ENCODE measurements at places on chromosomes 2 and 18.

DNA sequence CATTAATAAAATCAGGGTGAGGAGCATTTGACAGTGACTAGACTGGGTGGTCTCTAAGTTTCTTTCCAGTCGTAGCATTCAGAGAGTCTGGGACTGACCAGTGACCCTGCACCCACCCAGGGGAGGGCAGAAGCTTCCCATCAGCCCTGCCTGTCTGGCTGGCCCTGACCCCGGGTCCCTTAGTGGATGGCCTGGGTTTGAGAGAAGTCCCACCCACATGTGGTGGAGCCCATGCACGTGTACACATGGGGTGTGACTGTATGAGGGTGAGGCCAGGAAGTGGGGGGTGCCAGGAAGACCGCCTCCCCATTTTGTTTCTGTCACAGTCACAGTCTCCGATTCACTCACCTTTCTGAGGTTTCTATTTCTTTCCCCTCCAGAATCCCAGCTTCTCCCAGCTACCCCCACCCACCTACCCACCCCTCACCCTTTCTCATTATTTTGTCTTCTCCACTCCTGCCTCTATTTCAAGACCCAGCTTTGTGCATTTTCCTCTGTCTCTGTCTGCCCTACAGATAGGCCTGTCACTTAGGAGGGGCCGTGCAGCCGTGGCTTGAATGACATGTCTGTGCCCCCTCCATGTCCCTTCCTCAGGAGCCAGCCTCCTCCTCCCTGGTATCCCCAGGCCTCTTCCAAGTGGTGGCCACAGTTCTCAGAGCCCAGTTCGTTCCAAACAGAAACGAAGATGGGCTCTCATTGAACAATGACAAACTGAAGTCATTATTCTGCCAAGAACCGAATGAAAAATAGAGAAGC is 13.6 kb downstream of the CIB4 start:
- H3K27me3 ChIP-seq = no peaks in the 10 kb centered on the region
- no peak overlapping the region for H3K4me3 ChIP-seq
- H3K27ac ChIP-seq = no peak overlapping the region
- no peak for DNase-seq
- no peaks in the 10 kb centered on the region for H3K36me3 ChIP-seq

DNA sequence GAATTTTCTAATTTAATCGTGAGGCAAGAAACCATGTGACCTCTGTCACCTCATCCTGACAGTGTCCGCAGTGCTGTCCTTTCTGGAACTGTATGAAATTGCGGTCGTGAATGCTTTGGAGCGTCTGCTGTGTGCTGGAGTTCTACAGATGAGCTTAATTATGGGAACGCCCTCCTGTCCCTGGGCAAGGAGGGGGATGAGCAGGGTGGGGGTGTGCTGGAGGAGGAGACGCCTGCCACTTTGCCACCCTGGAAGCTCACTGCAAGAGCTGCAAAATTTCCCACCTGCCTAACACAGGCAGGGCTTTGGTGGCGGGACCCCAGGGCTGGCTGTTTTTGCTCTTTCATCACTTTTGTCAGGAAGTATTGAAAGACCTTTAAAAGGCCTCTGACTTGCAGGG is 6.5 kb downstream of the LPIN1 start:
- DNase-seq = no peak
- H3K4me3 ChIP-seq = peak overlapping the region; percentile 76
- H3K27me3 ChIP-seq = no peaks in the 10 kb centered on the region
- H3K36me3 ChIP-seq = peaks cover 8% of the 10 kb centered on the region

GRCh38 chr2:166439078-166439477 is 55.0 kb downstream of the SCN7A start:
- H3K27me3 ChIP-seq = no peaks in the 10 kb centered on the region
- H3K27ac ChIP-seq = no peak overlapping the region
- no peak overlapping the region for H3K4me3 ChIP-seq

DNA sequence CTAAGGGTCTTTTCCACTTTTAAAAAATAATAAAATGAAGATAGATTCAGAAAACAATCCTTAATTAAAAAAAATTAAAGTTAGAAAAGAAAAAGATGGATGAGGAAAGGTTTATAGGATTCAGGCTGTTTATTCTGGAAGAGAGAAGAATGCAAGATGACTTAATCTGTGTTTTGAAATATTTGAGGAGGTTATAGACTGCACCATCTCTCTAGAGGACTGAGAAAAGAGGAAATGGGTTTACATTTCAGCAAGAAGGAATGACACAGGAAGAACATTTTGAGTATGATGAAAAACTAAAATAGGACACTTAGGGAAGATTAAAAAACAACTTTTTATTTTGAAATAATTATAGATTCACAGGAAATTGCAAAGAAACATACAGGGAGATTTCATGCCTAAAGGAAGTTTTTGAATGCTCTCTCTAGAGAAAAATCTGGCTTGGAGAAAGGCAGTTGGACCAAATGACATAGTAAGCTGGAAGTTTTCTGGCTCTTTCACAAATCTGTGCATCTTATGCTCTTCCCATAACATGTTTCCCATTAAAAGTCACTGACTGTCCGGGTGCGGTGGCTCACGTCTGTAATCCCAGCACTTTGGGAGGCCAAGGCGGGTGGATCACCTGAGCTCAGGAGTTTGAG is 75.0 kb downstream of the CERS6 start:
- no peak overlapping the region for H3K27ac ChIP-seq
- no peaks in the 10 kb centered on the region for H3K27me3 ChIP-seq
- H3K4me3 ChIP-seq = no peak overlapping the region
- H3K4me1 ChIP-seq = peaks cover 18% of the 10 kb centered on the region
- H3K36me3 ChIP-seq = peaks cover 6% of the 10 kb centered on the region

DNA sequence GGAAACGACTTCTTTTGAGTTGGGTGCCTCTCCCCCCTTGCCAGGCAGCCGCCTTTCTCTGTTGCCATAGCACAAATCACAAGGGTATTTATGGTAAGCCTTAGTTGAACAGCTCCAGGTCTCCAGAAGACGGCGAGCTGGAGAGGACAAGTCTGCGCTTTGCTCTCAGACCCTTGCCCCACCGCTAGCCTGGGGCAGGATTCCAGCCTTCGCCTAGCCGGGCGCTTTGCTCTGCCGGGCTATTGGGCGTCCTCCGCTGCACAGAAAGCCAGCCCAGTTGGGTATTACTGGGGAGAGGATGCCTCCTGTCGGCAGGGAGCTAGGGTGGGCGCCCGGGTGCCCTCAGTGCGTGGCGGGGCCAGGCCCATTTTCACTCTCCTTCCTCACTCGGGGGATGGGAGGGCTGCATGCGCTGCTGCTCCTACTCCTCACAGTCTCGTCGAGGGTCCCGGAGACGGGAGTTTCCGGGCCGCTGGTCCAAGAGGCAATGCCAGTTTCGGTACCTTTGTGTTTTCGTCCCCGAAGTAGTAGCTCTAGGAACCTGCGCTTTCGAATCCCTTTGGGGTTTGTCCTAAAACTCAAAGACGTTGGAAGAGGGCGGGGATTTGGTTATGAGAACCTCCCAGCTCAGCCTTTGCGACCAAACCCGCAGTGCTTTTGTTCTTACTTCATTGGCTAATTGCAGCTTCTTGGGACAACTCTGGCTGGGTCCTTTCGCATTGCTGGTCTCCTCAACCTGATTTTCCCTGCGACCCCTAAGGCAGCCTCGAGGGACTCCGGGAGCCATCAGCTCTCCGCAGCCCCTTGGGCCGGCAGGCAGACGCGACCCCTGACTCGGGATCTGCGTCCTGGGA is 3.6 kb upstream of the DLX2 start:
- peaks cover 5% of the 10 kb centered on the region for H3K36me3 ChIP-seq
- H3K27me3 ChIP-seq = peaks cover 84% of the 10 kb centered on the region
- H3K27ac ChIP-seq = no peak overlapping the region
- DNase-seq = no peak

- H3K27ac ChIP-seq = peak overlapping the region; percentile 37
- no peaks in the 10 kb centered on the region for H3K36me3 ChIP-seq
- H3K4me3 ChIP-seq = peak overlapping the region; percentile 43
- no peaks in the 10 kb centered on the region for H3K27me3 ChIP-seq
Measured at GRCh38 chr2:102442967-102443828, 20.2 kb downstream of the IL18RAP start.

DNA sequence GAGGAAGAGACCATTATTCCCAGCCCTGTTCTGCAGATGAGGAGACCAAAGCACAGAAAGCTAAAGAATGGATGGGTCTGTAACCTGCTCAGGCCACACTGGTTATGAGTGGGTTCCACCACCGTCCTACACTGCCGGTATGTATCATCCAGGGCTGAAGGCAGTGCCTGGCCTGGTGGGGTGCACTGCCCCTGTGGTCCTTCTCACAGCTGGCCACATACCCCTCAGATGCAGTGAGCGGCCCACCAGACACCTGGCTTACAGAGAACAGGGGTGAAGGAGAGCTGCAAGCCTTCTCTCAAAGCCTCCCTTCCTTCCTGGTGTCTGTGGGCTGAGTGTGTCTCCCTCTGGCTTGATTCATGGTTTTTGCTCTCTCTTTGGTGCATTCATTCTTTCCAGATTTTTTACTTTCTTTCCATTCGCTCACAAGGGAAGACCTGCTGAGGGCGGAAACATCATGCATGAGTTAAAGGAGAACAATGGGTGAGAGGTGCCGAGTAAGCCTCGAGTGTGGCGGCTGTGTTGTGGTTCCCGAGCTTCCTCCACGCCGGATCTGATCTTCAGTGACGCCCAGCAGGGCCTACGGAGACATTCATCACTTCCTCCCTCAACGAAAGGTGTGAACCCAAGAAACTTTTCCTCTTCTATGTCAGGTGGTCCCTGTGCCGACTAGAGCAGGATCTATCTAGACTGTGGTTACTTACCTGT is 62.1 kb upstream of the REL start:
- peaks cover 2% of the 10 kb centered on the region for H3K36me3 ChIP-seq
- H3K4me3 ChIP-seq = peak overlapping the region; percentile 62
- H3K27me3 ChIP-seq = no peaks in the 10 kb centered on the region
- peaks cover 20% of the 10 kb centered on the region for H3K4me1 ChIP-seq
- DNase-seq = peak; percentile 81

- H3K4me1 ChIP-seq = no peaks in the 10 kb centered on the region
- H3K36me3 ChIP-seq = no peaks in the 10 kb centered on the region
- no peaks in the 10 kb centered on the region for H3K27me3 ChIP-seq
- H3K4me3 ChIP-seq = no peak overlapping the region
- no peak for DNase-seq
- H3K27ac ChIP-seq = no peak overlapping the region
Measured at GRCh38 chr2:77666251-77666980, 144.2 kb upstream of the LRRTM4 start.

GRCh38 chr2:170247882-170248393 is 70.0 kb downstream of the MYO3B start:
- no peak overlapping the region for H3K27ac ChIP-seq
- no peaks in the 10 kb centered on the region for H3K4me1 ChIP-seq
- H3K36me3 ChIP-seq = no peaks in the 10 kb centered on the region

DNA sequence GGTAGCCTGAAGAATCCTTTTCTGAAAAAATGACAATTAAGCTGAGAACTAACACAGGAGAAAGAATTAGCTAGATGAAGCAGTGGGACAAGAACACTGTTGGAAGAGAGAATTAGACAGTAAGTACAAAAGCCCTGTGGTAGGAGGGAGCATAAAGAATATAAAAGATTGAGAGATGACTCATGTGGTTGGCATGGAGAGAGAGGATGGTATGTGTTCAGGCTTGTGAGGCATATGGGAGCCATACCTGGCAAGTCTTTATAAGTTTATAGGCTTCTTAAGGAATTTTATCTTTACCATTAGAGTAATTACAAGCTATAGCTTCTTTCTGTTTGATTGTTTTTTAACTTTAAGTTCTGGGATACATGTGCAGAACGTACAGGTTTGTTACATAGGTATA is 325.0 kb downstream of the ARL6IP6 start:
- no peak overlapping the region for H3K4me3 ChIP-seq
- H3K27me3 ChIP-seq = no peaks in the 10 kb centered on the region
- no peak for DNase-seq
- H3K4me1 ChIP-seq = no peaks in the 10 kb centered on the region

DNA sequence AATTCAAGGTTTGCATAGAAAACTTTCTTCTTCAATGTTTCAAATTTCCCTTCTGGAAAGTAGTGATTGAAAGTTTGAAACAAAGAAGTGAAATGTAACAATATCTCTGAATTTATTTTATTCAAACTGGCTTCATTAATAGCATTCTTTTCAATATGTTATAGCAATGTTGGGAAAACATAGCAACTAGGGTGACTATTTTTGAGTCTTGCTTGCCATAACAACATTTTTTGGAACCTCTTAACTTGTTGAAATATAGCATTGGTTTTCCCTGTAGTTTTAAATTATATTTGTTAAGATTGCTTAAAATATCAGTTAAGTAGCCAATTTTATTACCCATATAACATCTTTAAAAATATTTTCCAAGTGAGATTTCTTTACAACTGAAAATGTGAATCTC is 141.7 kb upstream of the OSR1 start:
- H3K4me3 ChIP-seq = no peak overlapping the region
- H3K36me3 ChIP-seq = no peaks in the 10 kb centered on the region
- peaks cover 25% of the 10 kb centered on the region for H3K27me3 ChIP-seq
- DNase-seq = no peak
- H3K4me1 ChIP-seq = no peaks in the 10 kb centered on the region

DNA sequence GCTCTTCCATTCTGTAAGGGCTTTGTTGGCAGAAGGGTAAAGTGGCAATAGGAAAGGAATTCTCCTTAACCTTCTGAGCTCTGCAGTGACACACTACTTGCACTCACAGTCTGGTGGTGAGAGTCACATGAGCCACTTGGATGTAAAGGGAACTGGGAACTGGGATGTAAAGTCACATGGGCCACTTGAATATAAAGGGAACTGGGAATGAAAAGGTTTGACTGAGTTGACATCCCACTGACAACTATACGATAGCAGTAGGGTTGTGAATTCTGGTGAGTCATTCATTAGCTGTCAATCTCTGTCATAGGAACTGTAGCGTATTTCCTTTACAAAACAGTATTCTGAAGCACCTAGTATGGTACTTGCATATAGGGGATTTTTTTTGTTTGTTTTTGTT is 5.5 kb downstream of the RPE start:
- H3K4me1 ChIP-seq = peaks cover 46% of the 10 kb centered on the region
- H3K27me3 ChIP-seq = no peaks in the 10 kb centered on the region
- H3K27ac ChIP-seq = no peak overlapping the region
- H3K4me3 ChIP-seq = no peak overlapping the region
- peaks cover 42% of the 10 kb centered on the region for H3K36me3 ChIP-seq

DNA sequence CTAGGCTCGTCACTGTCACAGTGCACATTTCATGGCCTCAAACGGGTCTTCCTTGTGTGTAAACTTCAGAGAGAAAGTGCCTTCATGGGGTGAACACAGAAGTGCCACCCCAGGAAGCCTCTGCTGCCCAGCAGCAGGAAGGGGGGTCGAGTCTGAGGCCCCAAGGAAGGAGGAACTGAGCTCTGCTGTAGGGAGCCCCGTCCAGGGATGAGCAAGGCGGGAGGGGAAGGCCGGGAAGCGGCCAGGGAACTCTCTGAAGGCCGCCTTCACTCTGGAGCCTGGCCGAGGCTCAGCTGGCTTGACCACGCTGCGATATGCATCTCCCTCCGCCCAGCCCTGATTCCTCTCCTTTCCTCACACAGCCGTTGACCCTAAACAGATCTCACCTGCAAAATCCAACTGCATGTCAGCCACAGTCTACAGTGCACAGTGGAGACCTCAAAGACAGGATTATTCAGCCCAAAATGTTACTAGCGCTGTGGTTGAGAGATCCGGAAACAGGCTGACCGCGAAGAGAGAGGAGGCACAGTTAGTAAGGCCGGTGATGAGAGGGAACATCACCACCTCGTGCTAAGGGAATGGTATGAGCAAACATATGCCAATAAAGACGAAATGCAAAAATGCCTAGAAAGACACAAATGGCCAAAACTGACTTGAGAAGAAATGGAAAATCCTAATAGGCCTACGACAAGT is 34.2 kb upstream of the CTDP1 start:
- H3K27ac ChIP-seq = no peak overlapping the region
- DNase-seq = no peak
- peaks cover 1% of the 10 kb centered on the region for H3K27me3 ChIP-seq
- no peaks in the 10 kb centered on the region for H3K4me1 ChIP-seq
- H3K36me3 ChIP-seq = no peaks in the 10 kb centered on the region

- H3K36me3 ChIP-seq = no peaks in the 10 kb centered on the region
- DNase-seq = no peak
- no peak overlapping the region for H3K27ac ChIP-seq
- H3K4me3 ChIP-seq = no peak overlapping the region
- no peaks in the 10 kb centered on the region for H3K4me1 ChIP-seq
- H3K27me3 ChIP-seq = no peaks in the 10 kb centered on the region
Measured at GRCh38 chr2:58006256-58006951, 40.2 kb upstream of the VRK2 start.

Measured in T-helper 2 cell treated with Interferon-gamma antibody and Interleukin-4, amounts not matched to agents 5 μg/mL and 100 μg/mL, for 36 hours (primary cell).